ENCODE measurements at places on chromosomes 1 and 21. TPM values are rescaled to one million over a fixed set of nuclear protein-coding genes. Genes with fewer than 3 reads are reported as not detected.

DNA sequence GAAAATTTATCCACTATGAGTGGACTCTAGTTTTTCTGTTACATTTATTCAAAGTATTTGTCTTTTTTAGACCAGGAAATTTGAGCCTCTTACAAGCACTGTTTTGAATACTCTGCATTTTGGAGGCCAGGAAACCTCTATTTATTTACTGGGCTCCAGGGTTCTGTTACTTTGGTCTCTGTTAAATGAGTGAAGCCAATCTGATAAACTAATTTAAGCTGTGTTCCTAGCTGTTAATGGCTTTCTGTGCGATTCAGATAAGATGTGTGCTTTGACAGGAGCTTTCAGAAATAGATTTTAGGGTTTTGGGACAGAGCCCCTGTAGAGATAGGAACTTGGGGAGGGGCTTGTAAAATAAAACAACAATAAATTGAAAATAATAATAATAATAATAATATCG lies 23.9 kb downstream of the ACKR1 start:
- no peak for DNase-seq

DNA sequence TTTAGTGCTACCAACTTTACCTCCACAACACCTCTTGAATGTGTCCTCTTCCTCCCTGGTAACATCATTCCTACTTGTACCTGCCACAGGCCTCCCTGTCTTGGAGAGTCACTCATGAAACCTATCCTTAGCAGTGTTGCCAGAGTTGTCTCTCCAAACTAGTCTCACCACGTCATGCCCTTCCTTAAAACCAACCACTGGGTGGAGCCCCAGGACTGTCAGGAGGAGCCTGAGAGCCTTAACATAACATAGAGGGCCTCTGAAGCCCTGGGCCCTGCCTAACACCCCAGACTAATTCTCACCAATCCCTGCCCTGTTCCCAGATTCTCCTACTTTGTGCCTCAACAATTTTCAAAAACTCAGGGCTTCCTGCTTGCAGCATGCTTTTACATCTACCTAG lies 65.3 kb downstream of the ZNF697 start:
- peak; percentile 87 for DNase-seq

GRCh38 chr1:100703716-100704115 lies 15.8 kb upstream of the VCAM1 start:
- no peak for DNase-seq

The RGSL1 gene
- not detected for total RNA-seq

The NCF2 gene
- total RNA-seq, result not detected
